MG63 (cell line): ENCODE measurements at places on chromosomes 7 and 10. TPM values are rescaled to one million over a fixed set of nuclear protein-coding genes. Genes with fewer than 3 reads are reported as not detected.

PLAU gene
- 169 and 219 TPM in 2 replicates for total RNA-seq

DNA sequence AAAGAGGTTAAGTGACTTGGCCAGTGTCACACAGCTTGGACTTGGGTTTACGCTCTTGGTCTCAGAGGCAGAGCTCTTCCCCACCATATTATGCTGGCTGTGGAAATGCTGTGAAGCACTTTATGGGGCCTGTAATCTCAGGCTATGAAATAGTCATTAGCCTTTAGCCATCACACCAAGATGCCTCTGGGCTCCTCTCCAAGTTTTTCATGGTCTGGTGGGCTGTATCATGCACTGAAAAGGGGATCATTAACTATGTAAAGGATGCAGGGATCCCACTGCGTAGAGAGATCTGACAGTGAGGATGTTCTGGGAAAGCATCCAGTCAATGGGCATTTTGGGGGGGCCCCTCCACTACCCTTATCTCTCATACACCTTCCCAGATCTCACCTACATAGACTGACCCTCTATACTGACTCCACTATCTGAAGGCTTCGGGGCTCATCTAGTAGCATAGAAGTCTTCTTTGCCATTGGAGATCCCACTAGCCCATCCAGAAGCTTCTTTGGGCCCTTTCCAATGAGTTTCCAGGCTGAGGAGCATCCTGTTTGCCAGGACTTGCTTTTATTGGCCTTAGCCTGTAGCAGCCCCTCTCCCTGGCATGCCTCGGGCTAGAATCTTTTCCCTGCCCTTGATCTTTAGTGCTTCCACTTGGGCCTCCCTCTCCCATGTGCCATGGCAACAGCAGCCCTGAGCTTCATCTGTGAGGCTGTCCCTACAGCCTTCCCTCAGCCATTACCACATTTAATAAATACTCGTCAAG is 19.6 kb downstream of the FRMPD2 start:
- no peak for DNase-seq

DNA sequence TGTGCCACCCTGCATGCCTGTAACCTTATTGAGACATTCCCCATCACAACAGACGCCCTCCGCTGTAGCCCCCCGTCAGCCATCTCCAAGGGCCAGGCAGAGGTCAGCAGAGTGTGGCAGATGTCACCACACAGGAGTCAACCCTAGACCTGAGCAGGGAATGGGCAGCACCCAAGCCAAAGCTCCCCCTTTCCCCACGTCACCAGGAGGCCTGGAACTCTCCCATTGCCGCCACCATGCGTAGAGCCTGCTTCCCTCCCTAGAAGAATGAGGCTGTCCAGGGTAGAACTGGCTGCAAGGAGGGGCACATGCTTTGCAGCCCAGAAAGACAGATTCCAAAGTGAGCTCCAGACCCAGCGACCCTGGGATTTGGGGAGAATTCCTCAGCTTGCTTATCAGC is 342.9 kb downstream of the TNS3 start:
- DNase-seq = no peak

- DNase-seq = no peak
Measured at GRCh38 chr7:88339195-88339922, 32.7 kb upstream of the STEAP4 start.

DNA sequence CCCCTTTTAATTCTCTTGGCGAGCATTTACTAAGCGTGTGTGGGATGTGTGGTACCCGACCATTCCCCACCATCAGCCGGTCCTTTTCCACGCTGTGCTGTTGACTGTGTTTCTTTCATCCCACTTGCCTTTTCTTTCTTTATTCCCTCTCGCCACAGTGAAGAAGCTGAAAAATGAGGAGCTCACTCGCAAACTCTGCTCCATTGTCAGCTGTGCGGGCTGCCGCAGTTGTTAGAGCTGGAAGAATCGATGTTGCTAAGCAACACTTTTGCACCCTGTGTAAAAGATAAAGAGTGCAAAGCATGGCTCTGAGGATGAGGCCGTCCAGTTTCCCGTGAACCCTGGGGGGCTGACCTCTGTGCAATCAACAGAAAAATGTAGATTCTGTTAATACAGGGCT is 203.1 kb upstream of the NEBL start:
- DNase-seq = no peak

- DNase-seq = no peak
Measured at GRCh38 chr7:36633377-36633776, 90.9 kb downstream of the AOAH start.
